ENCODE measurements at places on chromosomes 2 and 18. TPM values are rescaled to one million over a fixed set of nuclear protein-coding genes. Genes with fewer than 3 reads are reported as not detected.

The MAP3K19 gene
- total RNA-seq, result not detected

The GKN1 gene
- total RNA-seq, result not detected

GRCh38 chr2:66443186-66443978 is 8.5 kb downstream of the MEIS1 start:
- DNase-seq, result no peak

- DNase-seq, result no peak
Observed at GRCh38 chr18:51754566-51754965, 557.1 kb upstream of the MEX3C start.

The KRTCAP3 gene
- total RNA-seq, result 6.1 TPM

- no peak for DNase-seq
Observed at GRCh38 chr2:114119862-114120261, 230.0 kb downstream of the ACTR3 start.

The IL36G gene
- total RNA-seq, result not detected

DNA sequence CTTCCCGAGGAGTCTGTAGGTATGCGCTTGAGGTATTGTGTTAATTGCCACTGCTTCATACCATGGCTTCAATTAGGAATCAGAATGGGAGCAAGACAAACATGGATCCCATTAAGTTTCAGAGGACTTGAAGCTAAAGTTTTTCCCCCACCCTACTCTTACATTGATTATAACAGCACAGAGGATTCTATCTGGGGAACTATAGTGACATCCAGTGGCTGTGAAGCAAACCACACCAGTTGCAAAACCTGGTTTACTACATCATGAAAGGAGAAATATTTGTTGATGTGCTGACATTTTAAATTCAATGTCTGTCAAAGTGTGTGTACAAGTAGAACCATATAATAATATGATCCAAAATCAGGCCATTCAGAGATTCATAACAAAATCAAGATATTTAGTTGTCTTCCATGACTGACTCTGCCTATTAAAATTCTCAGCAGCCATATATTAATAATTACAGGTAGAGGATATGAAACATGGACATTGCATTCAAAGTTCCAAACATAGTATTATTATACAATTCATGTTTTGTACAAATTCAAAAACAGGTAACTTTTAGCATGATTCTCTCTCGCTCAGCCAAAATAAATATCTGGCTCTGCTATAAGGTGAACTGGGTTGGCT is 82.9 kb downstream of the GRB14 start:
- no peak for DNase-seq
